ENCODE measurements at places on chromosomes 2 and 18. TPM values are rescaled to one million over a fixed set of nuclear protein-coding genes. Genes with fewer than 3 reads are reported as not detected.
A peak's percentile ranks its signal among the peaks of the same experiment; 100 is the strongest.

The ATOH8 gene
- 0.29 TPM for total RNA-seq

- no peaks in the 10 kb centered on the region for H3K27me3 ChIP-seq
- DNase-seq = no peak
- no peak overlapping the region for H3K4me3 ChIP-seq
- H3K36me3 ChIP-seq = no peaks in the 10 kb centered on the region
- H3K4me1 ChIP-seq = no peaks in the 10 kb centered on the region
These were observed 189.0 kb downstream of the GALNT1 start for GRCh38 chr18:35770376-35771014.

DNA sequence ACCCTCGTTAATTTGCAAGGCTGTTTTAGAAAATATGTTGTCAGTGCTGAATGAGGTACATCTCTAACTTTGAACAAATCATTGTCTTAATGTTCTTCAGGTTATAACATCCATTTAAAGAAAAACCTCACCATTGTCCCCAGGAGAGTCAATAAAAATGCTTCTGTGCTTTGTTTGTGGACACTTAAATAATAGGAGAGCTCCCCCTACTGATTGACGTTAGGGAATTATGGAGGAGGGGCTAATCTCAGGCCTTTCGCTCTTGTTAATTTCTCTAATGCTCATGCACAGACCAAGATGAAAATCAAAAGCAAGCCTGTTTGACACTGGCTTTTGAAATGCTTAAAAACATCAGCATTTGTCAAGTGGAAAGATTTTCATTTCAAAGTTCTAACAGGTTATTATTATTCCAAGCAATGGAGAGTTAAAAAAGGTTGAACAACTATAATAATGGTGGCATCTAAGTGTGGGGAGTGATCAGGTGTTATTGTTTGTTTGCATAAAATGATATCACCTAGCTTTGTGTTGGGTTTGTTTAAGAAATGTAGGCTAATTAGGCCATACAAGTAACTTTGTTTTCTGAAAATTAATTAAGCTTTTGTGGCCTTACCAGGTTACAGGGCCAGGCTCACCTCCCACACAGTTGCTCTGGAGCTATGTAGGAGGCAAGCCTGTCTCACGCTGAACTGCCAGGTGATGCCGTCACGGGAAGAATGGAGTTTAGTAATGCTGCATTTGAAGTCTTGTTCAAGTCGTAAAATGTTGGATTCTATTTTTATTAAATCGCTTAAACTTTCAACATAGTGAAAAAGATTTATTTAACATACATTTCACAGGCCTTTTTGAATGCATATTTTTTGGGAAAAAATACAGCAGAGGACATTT, 51.7 kb upstream of the SMIM21 start:
- no peak overlapping the region for H3K27ac ChIP-seq
- peaks cover 9% of the 10 kb centered on the region for H3K27me3 ChIP-seq
- no peak for DNase-seq

DNA sequence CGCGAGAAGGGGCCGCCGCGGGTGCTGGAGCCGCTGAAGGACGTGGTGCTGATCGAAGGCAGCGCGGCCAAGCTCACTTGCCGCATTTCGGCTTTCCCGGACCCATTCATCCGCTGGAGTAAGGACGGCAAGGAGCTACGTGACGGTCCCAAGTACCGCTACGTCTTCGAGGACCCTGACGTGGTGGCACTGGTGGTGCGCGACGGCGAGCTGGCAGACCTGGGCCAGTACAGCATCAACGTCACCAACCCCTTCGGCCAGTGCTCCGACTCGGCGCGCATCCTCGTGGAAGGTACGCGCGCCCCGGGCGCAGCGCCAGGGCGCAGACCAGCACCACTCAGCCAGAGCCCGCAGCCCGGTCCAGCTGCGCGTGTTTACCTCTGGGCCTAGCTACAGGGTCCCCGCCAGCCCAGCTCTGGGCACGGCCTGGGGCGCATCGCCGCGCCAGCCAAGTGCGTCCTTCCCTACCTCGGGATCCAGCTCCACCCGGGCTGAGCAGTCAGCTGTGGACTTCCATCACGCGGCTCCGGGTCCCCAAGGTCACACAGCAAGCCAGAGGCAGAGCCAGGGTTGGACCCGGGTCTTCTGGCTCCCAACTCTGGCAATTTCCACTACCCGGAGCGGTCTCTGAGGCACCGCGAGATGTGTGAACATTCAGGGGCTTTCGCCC, 1.7 kb upstream of the GMPPA start:
- H3K27ac ChIP-seq = no peak overlapping the region
- peaks cover 42% of the 10 kb centered on the region for H3K27me3 ChIP-seq
- H3K36me3 ChIP-seq = peaks cover 5% of the 10 kb centered on the region
- DNase-seq = no peak
- H3K4me3 ChIP-seq = peak overlapping the region; percentile 76
- H3K4me1 ChIP-seq = peaks cover 35% of the 10 kb centered on the region

GRCh38 chr2:239390546-239391285, 10.1 kb downstream of the HDAC4 start:
- H3K4me1 ChIP-seq = peaks cover 16% of the 10 kb centered on the region
- H3K27ac ChIP-seq = no peak overlapping the region
- no peaks in the 10 kb centered on the region for H3K27me3 ChIP-seq
- peaks cover 28% of the 10 kb centered on the region for H3K36me3 ChIP-seq
- H3K4me3 ChIP-seq = no peak overlapping the region
- no peak for DNase-seq

DNA sequence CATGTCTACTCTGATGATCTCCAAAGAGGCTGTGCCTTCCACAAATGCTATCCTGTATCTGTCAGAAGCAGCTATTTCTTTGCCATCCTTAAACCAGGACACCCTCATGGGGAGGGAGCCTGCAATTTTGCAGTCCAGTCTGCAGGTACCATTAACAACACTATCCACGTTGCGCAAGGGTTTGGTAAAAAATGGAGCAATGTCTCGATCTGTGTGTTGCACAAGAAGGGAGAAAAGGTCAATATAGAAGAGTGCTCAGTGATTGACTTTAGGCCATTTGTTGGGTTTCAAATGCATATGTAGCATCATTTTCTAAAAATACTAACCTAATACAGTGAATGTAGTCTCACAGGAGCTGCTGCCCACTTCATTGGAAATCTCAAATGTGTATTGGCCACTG, 74.3 kb downstream of the TTN start:
- H3K36me3 ChIP-seq = no peaks in the 10 kb centered on the region
- no peaks in the 10 kb centered on the region for H3K4me1 ChIP-seq
- no peak overlapping the region for H3K4me3 ChIP-seq
- no peak for DNase-seq
- H3K27me3 ChIP-seq = peaks cover 2% of the 10 kb centered on the region

DNA sequence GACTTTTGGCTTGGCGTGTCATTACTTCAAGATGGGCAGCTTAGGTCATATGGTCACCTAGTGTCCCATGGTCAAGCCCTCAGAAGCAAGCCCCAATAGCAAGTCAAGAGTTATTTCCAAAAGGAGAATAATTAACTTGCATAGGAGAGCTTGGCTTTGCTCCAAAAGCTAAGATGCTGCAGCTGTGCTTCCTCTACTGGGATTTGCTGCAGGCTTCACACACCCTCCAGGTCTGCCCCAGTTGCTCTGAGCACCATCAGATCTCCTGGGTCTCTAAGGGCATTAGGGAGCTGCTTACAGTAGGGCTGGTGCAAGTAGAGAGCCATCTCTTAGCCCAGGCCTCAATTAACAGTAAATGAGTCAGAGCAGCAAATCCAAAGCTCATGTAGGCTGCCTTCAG, 46.6 kb downstream of the THUMPD2 start:
- H3K27me3 ChIP-seq = no peaks in the 10 kb centered on the region
- H3K36me3 ChIP-seq = peaks cover 29% of the 10 kb centered on the region
- peaks cover 12% of the 10 kb centered on the region for H3K4me1 ChIP-seq

The MAP3K19 gene
- not detected for total RNA-seq

DNA sequence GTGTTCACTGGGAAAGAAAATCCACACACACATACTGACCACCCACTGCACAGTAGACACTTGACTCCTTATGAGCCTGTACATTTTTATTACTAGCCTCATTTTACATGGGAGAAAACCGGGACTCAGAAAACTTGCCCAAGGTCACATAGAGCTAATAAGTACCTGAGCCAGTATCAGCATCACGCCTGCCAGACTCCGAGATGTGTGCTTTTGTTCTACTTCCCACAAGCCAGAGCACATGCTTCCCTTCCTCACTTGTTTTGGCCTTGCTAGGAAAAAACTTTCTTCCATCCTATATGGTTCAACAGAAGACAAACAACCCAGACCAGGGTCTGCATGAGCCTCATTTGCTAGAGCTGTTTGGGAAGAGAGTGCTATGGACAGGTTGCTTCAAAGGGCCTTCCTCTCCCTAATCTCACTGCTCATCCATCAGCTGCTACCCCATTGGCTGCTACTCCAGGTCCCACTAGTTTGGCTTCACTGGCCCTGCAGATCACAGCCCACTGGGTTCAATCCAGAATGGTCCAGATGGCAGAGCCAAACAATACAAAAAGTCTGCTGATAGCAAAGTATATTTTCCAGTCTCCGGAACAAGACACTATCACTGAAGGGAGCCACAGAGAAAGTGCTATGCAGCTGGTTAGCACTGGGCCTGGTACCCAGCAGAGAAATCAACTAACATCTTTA, 63.9 kb downstream of the STK39 start:
- no peaks in the 10 kb centered on the region for H3K27me3 ChIP-seq
- H3K36me3 ChIP-seq = peaks cover 10% of the 10 kb centered on the region
- DNase-seq = no peak
- H3K4me3 ChIP-seq = no peak overlapping the region
- no peak overlapping the region for H3K27ac ChIP-seq

DNA sequence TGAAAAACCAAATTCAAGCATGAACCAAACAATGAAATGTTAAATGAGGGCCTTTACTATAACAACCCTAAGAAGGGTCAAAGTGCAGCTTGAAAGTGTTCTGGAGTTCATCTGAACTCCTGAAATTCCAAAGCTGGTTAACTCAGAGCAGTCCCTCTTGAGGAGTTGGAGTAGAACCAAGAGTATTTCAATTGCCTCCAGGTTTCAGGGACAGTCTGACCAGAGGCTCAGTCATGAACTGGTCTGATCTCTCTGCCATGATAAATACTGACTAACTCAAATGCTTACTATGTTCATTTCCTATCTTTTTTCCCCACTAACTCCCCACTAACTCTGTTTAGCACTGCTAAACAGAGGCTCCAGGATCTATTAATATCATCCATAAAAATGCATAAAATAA, 2.7 kb downstream of the STARD7 start:
- peaks cover 20% of the 10 kb centered on the region for H3K36me3 ChIP-seq
- no peak for DNase-seq
- no peaks in the 10 kb centered on the region for H3K27me3 ChIP-seq
- H3K4me3 ChIP-seq = peak overlapping the region; percentile 80
- H3K27ac ChIP-seq = peak overlapping the region; percentile 35
- peaks cover 70% of the 10 kb centered on the region for H3K4me1 ChIP-seq

The KCNIP3 gene
- total RNA-seq = not detected

GRCh38 chr18:76161983-76162382, 333.1 kb downstream of the ZNF516 start:
- no peaks in the 10 kb centered on the region for H3K27me3 ChIP-seq
- no peak overlapping the region for H3K27ac ChIP-seq
- H3K4me3 ChIP-seq = no peak overlapping the region
- DNase-seq = no peak
- H3K4me1 ChIP-seq = no peaks in the 10 kb centered on the region

DNA sequence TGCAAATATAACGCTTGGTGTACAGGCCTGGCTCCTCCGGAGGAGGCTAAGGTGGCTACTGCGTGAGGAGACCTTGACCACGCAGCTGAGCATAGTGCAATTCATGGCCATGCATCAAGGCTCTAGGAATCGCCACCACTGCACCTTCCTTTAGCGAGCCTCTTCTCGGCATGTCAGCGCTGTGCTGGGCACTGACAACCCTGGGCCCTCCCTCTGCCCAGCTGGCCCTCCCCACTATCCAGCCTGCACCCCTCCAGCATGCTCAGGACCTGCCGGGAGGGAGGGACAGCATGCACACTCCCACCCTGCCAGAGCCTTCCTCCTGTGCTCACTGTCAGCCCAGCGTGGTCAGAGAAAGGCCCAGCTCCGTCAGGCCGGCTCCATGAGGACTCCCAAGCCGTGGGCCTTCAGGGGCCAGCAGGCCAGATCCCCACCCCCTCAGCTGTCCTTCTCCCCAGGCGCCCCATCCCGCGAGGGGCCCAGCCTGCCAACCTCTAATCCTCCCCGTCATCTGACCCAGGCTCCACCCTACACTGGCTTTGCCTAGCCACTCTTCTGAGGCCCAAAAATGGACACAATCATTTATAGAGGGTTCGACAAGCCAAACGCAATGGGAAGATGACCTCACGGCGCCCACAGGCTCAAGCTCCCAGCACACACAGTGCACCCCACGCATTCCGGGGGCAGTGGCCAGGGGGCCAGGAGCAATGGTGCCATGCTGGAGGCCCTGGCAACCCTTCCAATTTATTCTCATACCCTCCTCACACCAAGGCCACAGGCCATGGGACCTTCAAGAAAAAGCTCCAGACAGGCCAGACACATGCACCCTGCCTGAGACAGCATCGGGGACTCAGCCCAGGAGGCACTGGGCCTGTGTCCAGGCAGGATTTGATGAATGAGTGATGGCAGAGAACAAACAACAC, 3.5 kb downstream of the BIN1 start:
- no peak overlapping the region for H3K27ac ChIP-seq
- no peak overlapping the region for H3K4me3 ChIP-seq
- H3K4me1 ChIP-seq = peaks cover 6% of the 10 kb centered on the region

The RBBP8 gene
- 95.1 TPM for total RNA-seq

- H3K4me3 ChIP-seq = no peak overlapping the region
- H3K27me3 ChIP-seq = peaks cover 12% of the 10 kb centered on the region
- no peak for DNase-seq
These were observed 18.5 kb upstream of the CCNT2 start for GRCh38 chr2:134900151-134900550.

- H3K36me3 ChIP-seq = peaks cover 1% of the 10 kb centered on the region
- H3K27me3 ChIP-seq = no peaks in the 10 kb centered on the region
- H3K4me1 ChIP-seq = peaks cover 8% of the 10 kb centered on the region
These were observed 56.5 kb downstream of the HPCAL1 start for GRCh38 chr2:10359246-10359645.

The PLEKHA3 gene
- total RNA-seq = 31.6 TPM

DNA sequence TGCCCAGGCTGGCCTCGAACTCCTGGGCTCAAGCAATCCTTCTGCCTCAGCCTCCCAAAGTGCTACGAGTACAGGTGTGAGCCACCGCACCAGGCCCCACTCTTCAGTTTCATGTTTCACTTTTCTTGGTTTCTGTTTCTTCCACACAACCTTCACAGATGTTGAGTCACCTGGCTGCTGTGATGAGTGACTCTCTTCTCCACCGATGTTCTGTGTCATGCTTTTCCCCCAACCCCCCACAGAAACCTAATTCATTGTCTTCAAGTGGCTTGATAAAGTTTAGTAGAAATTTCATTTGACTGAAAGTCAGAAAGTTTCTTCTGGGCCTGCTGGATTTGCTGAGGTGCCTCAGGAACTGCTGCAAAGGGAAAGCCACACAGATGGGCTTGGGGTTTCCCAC, 78.5 kb downstream of the SPHKAP start:
- H3K27ac ChIP-seq = no peak overlapping the region
- DNase-seq = no peak
- no peaks in the 10 kb centered on the region for H3K27me3 ChIP-seq
- no peaks in the 10 kb centered on the region for H3K36me3 ChIP-seq

- no peak overlapping the region for H3K27ac ChIP-seq
- H3K36me3 ChIP-seq = no peaks in the 10 kb centered on the region
- no peak for DNase-seq
- H3K4me1 ChIP-seq = no peaks in the 10 kb centered on the region
- H3K27me3 ChIP-seq = no peaks in the 10 kb centered on the region
- H3K4me3 ChIP-seq = no peak overlapping the region
These were observed 133.6 kb downstream of the GULP1 start for GRCh38 chr2:188425266-188425665.
